ENCODE measurements at places on chromosomes 7 and 10. TPM values are rescaled to one million over a fixed set of nuclear protein-coding genes. Genes with fewer than 3 reads are reported as not detected.

Gene NUTM2A
- total RNA-seq: 1.2 TPM

Gene MYL10
- 0.73 TPM for total RNA-seq

Gene CC2D2B
- total RNA-seq: 0.60 TPM

Gene GRID2IP
- total RNA-seq: 0.07 TPM

Gene SORCS3
- total RNA-seq: 1.00 TPM

Gene TCAF2
- 2.0 TPM for total RNA-seq

Gene HOXA2
- not detected for total RNA-seq

Gene CAMK1D
- 27.4 TPM for total RNA-seq

Gene CUTC
- 11.6 TPM for total RNA-seq

Gene TACC2
- total RNA-seq: 16.5 TPM

Gene UCMA
- not detected for total RNA-seq

Gene DPP6
- total RNA-seq: 0.48 TPM

GRCh38 chr7:92631850-92632487 lies 41.8 kb upstream of the FAM133B start:
- no peak for DNase-seq

- no peak for DNase-seq
Observed at GRCh38 chr7:26988836-26989374, 106.9 kb downstream of the HOXA1 start.

DNA sequence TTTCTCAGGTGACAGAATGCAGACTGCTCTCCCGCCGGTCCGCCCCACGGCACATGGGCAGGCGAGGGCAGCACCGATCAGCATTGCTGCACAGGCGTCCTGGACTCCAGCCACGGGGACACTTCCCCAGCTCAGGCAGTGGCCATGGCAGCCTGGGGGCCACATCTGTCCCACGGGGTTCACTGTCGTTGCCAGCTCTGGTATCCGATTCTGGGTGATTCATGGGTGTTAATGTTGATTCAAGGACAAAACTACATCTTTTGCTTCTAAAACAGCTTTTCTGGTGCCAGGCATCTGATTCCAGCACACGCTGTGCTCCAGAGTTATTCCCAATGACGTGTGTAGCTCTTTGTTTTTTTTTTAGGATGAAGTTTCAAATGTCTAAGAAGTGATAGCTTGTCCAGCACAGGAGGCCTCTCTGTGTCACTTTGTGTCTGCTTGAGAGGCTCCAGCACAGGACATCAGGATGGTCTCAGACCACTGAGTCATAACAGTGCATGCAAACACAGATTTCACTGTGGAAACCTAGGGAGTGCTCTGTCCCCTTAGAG lies 218.0 kb downstream of the WDR37 start:
- DNase-seq: no peak

DNA sequence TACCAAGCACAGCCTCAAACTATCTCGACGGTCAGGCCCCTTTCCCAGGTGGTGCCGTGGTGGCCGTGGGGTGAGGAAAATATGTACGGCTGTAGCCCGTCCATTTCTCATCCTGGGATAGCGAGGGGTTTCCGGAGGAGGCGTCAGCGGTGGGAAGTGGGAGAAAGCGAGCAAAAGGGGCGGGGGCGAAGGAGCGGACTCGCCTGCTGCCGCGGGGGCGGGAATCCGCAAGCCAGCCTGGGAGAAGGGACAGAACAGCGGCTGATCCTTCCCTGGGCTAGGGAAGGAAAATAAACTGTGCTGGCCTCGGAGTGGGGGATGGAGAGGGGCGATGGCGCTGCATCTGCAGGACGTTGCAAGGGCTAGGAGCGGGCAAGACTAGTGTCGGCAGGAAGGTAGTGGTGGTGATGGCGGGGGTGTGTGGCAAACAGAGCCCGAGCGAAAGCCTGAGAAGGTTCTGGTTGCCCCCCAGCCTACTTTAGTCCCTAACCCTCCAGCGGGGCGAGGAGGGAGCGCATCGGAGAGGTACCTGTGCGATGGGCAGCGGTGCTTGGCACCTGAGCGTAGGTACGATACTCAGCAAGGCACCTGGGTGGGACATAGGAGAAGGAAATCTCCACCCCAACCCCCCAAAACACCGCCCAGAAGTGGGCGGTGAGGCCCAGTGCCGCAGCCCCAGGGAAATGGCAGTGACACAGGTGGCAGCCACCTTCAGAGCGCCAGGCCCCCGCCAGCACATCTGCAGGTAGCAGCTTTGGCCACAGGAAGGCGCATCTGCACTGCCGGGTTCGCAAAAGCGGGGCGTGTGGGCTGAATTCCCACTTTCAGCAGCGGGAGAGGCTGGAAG lies 49.9 kb upstream of the STEAP1B start:
- no peak for DNase-seq

DNA sequence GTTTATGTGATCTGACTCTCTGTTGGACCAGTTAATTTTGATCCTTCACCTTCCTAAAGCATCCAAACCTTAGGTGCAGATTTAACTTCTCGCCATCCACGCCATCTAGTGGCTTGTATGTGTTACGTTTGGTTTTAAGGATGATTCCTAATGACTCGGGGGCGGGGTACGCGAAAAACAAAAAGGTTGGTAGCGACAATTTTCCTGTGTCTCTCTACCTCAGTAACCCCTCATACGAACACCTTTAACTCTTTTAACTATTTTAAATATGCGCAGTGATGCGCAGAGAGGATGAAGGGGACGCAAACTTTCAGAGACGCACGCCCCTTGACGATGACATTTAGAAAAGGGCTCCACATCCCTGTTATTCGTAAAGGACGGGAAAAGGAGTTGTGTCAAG lies 714 bp upstream of the KCND2 start:
- DNase-seq: peak; percentile 33

DNA sequence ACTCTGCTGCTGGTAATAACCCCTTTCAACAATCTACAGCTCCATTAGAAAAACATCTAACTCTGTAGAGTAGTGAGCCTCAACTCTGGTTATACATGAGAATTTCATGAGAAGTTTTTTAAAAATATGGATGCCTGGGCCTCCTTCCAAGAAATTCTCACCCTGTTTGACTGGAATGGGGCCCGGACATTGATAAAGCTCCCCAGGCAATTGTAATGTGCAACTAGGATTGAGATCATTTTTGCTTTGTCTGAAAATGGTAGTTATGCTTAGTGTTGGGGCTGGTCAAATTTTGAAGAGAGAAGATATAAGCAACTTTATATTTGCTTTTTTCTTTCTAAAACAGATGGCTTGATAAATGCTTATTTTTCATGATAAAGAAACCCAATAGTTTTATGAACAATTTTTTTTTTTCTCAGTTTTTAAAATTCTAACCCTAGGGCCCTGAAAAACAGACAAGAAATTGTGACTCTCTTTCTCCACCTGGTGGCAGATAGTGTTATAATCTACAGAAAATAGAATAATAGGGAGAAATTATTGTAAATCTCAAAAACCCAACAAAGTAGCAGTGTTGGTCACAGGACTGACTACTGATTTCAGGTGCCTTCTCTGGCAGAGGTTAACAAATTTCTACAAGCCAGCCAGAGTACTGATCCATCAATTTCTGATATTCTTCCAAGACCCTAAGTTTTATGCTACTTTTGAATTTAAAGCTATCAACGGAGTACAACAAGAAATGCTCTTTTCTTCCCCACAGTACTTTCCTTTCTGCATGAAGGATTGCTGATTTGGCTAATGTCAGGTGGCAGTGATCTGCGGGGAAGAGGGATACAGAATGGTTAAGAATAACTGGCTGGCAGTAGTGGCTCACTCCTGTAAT lies 174.8 kb downstream of the DKK1 start:
- peak; percentile 16 for DNase-seq

DNA sequence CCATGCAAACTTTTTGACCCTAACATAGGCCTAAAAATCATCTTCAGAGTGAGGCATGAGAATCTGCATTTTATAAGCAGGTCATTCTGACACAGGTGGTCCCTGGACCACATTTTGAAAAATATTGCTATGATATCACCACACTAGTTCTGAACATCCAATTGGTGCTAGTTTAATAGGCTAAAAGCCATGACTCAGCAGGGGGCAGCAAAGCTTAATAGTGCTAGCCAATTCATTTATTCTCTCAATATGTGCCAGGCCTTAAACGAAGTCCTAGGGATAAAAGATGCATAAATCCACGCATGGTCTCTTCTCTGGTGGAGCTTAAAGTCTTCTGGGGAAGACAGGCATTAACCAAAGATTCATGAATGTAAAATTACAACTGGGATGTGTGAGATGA lies 10.2 kb upstream of the SLC25A28 start:
- DNase-seq: peak; percentile 42

DNA sequence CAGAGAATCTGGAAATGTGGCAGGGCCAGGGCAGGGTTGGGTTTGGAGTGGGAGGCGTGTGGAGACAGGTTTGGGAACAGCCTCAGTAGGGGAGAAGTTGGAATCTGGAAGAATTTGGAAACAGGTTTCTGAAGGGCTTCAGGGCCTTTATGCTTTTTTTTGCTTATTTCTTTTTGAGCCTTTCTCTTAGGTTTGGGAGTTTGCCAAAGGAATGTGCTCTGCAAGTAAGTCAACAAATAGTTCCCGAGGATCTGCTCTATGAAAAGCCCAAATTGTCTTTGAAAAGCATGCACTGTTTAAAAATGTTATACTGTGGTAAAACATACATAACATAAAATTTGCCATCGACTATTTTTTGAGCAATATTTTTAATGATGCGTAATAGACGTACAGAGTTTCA lies 86.7 kb upstream of the ADRB1 start:
- DNase-seq: peak; percentile 84

DNA sequence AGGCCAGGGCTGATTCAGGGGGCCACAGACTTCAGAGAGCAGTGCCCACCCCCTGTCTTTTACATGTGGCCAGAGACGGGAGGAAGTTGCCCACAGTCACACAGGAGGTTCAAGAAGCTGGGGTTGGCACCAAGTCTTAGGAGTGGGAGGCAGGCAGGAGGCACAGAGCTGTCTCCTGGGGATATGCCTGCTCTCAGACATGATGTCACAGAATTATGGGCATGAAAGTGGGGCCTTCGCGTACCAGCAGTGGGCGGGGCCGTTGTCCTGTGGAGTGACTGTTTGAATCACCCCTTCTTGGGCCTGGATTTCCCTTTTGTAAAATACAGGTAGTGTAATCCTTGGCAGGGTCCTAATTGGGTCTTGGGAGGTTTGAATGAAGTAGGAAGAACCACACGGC lies 81.2 kb upstream of the PPIF start:
- no peak for DNase-seq

- peak; percentile 41 for DNase-seq
Observed at GRCh38 chr10:100508691-100509150, 10.9 kb downstream of the SEC31B start.

- no peak for DNase-seq
Observed at GRCh38 chr10:21513405-21513788, 12.1 kb downstream of the SKIDA1 start.

- no peak for DNase-seq
Observed at GRCh38 chr10:47019155-47020145, 108.2 kb downstream of the PTPN20 start.

DNA sequence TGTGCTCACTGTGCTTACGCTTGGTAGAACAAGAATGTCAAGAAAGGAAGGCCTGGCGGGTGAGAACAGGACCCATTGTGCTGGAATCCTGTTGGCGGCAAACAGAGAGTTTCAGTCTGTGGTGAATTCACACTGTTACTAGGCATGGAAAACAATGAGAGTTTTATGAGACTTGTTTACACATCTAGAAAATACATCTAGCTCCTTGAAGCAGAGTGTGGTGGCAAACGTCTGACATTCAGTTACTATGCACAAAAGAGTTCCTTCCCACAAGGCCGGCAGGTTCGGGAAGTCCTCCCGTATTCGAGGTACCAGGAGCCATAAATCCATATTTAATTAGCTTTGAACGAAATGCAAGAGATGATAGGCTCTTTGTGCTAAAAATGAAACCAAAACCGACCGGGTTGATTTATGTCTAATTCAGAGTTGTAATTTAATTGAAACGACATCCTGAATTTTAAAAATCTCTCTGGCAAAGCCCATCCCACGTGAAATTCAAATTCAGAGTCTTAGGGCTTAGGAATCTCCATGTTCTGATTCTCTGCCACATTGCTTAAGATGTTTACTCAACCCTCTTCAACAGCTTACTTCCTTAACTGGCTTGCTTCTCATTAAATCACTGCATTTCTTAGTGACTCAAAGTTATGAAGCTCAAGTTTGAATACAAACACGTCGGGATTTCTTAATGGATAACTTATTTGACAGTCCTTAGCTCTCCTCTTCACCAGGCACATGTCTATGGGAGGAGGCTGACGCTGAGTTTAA lies 299.9 kb upstream of the PITRM1 start:
- DNase-seq: peak; percentile 75

GRCh38 chr7:155763691-155764437 lies 48.4 kb downstream of the SHH start:
- peak; percentile 4 for DNase-seq

- no peak for DNase-seq
Observed at GRCh38 chr10:132630666-132631337, 93.2 kb downstream of the INPP5A start.

DNA sequence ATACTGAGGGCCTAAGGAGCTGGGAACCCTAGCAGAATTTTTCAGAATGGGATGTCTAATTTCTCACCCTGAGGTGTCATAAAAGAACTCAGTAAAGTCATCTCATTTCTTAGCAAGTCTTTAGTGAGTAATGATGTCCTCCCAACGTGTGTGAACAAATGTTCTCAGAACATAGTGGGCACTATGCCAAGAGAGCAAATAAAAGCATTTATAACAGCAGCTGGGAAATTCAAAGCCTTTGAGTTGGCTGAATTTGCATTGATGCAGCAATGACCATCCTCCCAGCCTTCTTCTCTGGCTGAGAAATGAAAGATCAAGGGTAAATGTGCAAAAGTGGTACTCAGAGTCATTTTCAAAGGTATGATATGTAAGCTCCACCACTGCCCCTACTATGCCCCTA lies 109.4 kb downstream of the FAM107B start:
- no peak for DNase-seq

- DNase-seq: no peak
Observed at GRCh38 chr7:21142081-21142480, 285.8 kb upstream of the SP4 start.

DNA sequence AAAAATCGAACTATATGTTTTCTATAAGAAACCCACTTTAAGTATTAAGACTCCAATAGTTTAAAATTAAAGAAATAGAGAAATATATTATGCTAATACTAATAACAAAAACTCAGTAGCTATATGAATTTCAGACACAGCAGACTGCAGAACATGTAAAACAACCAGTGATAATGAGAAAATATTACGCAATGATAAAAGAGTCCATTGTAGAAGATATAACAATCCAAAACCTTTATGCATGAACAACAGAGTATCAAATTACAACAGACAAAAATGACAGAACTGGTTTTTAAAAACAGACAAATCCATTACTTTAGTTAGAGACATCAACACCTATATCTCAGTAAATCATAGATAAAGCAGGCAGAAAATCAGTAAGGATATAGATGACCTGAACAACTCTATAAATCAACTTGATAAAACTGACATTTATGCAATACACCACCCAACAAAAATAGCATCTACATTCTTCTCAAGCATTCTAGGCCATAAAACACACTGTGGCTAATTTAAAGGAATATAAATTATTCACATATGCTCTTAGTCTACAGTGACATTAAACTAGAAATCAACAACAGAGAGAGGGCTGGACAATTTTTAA lies 669.5 kb upstream of the GHITM start:
- DNase-seq: peak; percentile 38
